ENCODE measurements at places on chromosomes 1 and 21. TPM values are rescaled to one million over a fixed set of nuclear protein-coding genes. Genes with fewer than 3 reads are reported as not detected.

GRCh38 chr1:87077959-87078639 is 163.7 kb downstream of the HS2ST1 start:
- DNase-seq, result no peak

- no peak for DNase-seq
Observed at GRCh38 chr1:54326543-54327385, 79.4 kb downstream of the SSBP3 start.

- DNase-seq, result no peak
Observed at GRCh38 chr1:214660190-214660589, 57.2 kb downstream of the CENPF start.

The IFNGR2 gene
- total RNA-seq, result 44.6 TPM

DNA sequence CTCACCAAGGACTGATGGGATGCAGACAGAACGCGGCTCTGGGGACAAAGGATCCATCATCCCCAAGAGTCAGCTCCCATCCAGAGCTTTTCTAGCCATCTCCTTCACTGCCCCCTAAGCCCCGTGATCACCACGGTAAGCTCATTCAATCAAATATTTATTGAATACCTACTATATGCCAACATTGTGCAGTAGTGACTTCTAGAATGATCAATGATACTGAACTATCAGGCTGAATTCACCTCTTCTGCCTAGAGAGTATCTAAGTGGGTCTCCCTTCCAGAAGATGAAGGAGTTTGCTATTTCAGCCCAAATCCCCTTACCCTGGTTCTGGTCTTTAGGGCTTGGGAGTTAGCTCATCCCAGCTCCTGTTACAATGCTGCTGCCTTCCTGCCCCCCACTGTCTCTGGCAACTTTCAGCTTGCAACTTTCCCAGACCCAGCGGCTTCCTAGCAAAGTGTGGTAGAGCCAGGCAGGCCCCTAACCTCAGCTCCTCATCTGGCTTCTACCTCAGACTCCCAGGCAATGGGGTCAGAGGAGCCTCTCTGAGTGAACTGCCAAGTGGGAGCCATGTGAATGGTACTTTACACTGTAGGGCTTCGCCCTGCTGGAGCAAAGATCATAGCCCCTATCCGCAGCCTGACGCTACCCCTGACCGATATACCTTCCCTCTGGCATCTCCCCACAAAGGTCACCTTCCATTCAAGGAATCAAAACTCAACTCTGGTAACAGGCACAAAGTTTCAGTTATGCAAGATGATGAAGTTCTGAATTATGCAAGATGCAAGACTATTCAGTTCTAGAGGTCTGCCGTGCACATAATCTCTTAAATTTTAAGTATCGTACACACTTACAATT is 20.9 kb downstream of the TMEM53 start:
- no peak for DNase-seq

- DNase-seq, result no peak
Observed at GRCh38 chr1:152451254-152451653, 37.2 kb upstream of the CRNN start.

- no peak for DNase-seq
Observed at GRCh38 chr1:185487026-185487425, 170.0 kb upstream of the IVNS1ABP start.
